ENCODE measurements at places on chromosomes 16 and 17.

- DNase-seq: no peak
Measured at GRCh38 chr16:28879261-28879840, 1.1 kb downstream of the ATP2A1 start.

DNA sequence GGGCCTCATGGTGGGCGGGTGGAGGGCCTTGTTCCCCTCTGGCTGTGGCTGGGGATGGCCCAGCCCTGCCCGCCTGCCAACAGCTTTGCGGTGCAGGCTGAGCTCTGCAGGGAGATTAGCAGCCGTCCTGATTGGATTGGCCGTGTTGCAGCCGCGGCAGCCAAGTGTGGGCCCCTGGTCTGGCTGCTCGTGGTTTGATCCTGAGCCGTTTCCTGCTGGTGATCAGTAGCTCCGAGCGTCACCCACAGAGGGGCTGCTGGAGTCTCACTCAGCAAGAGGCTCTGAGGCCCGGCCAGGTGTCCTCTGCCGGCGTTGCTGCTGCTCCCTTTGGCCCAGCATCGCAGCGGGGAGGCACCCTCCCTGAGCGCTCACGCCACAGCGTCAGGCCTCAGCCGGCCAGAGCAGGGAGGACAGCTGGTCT is 32.5 kb downstream of the BAIAP2 start:
- no peak for DNase-seq

GRCh38 chr17:7862692-7863437 is 5.1 kb downstream of the CYB5D1 start:
- no peak for DNase-seq

GRCh38 chr17:63405020-63405419 is 41.1 kb downstream of the CYB561 start:
- no peak for DNase-seq

- DNase-seq: no peak
Measured at GRCh38 chr16:3792472-3793012, 75.2 kb upstream of the TRAP1 start.

- DNase-seq: no peak
Measured at GRCh38 chr17:75128694-75129505, 2.6 kb downstream of the NT5C start.

GRCh38 chr17:2405247-2405926 is 4.5 kb upstream of the MNT start:
- DNase-seq: no peak

- no peak for DNase-seq
Measured at GRCh38 chr17:82391496-82392066, 20.0 kb downstream of the UTS2R start.

DNA sequence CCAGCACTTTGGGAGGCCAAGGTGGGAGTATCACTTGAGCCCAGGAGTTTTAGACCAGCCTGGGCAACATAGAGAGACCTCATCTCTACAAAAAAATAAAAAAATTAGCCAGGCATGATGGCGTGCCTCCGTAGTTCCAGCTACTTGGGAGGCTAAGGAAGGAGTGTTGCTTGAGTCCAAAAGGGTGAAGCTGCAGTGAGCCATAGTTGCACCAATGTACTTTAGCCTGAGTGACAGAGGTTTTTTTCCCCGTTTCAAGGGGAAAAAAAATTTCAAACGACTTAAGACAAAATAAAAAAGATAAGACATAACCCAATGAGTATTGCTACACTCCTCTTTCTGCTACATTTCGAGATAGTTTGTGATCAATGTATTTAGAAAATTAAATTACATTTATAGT is 6.8 kb downstream of the DHX8 start:
- DNase-seq: no peak

DNA sequence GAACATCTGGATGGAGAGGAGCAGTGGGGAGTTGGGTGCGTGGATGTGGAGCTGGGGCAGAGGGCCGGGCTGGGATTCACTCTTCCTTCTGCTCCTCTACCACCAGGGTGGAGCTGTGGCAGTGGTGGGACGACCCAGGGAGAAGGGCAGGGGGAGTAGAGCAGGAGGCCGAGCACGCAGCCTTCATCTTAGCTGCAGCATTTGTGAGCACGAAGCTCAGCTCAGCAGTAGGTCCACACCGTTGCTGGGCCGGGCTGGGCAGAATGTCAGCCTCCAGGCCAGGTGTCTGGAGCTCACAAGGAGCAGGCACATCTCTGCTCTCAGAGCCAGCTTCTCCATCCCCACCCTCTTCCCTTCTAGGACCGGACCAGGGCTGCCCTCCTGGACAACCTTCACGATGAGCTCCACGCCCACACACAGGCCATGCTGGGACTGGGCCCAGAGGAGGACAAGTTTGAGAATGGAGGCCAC is 55.7 kb downstream of the OR1D5 start:
- DNase-seq: no peak

GRCh38 chr17:11738151-11738550 is 139.9 kb downstream of the DNAH9 start:
- DNase-seq: no peak

- DNase-seq: no peak
Measured at GRCh38 chr16:66335704-66336329, 30.7 kb upstream of the CDH5 start.

DNA sequence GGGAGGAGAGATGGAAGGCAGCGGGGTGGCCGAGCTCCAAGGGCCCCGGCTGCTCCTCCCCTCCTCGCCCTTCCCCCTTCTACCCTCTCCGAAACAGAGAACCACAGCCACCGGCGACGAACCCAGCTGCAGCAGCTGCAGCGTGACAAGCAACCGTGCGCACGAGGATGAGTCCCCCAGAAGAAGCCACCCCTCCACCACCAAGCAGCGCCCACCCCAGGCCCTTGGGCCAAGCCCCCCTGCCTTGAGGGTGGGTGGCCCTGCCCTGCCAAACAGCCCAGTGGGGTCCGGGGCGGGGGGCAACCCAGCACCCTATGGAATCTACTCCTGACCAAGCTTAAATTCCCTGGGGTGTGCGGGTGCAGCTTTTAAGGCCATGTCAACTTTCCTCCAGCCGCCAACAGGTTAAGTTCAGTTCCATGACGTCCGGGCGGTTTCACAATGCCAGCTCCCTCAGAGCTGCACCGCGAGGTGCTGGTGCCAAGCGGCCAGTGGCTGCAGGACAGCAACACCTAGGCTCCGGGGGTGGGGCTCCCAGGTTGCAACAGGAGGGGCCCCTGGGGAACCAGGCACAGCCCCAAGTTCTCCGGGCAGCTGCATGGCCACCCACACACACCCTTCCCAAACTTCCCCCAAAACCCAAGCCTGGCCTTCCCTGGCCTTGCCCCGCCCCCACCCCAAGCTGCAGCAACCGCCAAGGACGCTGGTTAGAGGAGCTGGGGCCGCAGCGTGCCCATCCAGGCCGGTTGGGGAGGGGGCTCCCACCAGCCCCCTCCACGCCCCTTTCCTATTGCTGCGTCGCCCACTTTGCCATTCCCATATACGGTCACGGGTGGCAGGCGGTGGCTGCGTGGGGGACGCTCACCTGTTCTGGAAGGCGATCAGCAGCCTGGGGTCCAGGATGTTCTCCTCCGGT is 2.0 kb downstream of the CBX4 start:
- DNase-seq: peak; percentile 52

DNA sequence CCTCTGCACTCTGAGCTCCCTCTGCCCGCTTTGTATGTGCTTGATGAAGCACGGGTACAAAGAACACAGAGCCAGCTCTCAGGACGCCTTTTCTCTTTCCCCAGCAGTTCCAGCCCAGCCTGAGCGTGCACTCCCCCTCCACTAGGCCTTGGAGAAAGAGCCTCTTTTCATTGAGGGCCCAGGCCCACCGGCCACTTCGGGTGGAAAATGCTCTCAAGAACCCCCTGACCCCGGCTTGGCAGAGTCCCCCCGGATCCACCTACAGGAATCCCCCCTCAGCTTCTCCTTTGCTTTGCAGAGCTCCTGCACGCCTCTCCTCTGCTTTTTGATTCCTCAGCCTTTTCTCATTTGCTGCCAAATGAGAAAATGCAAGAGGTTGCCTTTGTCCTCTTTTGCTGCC is 30.2 kb downstream of the MRC2 start:
- DNase-seq: no peak

DNA sequence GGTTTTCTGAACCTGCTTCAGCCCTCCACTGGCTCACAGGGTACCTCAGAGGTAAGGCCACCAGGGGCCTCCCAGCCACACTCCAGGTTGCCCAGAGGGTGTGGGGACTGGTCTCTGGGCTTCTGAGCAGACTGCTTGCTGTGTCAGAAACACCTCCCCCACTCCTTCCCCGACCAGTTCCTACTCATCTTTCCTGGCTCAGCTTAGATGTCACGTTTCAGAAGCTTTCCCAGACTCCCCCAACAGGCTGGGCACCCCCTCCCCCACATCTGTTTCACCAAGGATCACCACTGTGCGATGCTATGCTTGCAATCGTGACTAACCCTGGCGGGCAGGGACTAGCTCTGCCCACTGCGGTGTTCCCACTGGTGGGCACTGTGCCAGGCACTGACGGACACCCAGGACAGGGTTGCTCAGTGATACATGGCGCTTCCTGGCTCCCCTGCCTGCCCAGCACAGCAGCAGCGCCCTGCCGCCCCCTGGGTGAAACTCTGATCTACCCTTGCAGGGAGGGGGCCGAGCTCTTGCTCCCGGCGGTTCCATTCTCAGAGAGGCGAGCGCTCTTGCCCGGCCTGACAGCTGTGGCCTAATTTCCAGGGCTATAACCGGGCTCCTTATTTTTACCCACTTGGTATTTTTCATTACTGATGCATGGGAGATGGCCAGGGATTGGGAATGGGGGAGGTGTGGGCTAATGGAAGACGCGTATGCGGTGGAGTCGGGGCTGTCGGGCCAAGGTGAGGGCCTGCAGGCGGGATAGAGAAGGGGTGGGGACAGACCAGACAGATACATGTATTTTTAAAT is 29.4 kb upstream of the MTSS2 start:
- no peak for DNase-seq

DNA sequence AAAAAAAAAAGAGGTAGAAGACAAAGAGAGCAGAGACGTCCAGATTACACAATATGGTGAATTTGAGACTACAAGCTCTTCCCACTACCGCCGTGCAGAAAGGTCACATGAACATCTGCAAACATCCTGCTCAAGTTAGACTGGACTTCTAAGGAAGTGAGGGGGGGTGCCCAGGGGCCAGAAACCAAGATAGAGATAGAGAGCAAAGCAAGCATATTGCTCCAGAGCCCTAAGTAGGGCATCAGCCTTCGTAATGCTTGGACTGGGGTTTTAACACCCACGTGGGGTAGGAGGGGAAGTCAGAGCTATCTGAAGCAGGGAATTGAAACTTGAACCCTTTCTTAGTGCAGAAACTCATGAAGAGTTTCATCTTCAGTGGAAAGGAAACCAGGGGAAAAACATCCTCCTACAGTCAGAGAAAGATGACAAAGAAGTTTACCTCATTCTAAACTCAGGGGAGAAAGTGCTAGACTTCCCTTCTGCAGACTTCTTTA is 8.7 kb downstream of the CLEC19A start:
- peak; percentile 87 for DNase-seq

GRCh38 chr17:77235370-77235941 is 94.7 kb downstream of the SEC14L1 start:
- peak; percentile 17 for DNase-seq

- DNase-seq: no peak
Measured at GRCh38 chr17:45977976-45978626, 20.9 kb upstream of the STH start.

DNA sequence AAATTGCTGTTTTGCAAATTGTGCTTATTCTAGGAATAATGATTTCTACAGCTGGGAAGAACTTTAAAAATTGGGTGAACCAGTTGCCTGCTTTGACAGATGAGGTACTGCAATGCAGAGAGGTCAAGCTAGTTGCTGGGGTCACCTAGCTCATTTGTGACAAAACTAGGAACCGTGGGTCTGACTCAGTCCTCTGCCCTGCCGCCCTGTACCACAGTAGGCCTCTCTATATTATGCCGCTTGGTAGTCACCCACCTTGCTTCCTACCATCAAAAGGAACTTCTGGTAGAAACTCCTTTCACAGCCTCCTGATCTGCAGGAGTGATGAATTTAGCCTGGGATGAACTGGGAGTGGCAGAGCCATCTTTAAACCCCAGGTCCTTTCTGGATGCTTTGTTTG is 105.7 kb downstream of the PITPNC1 start:
- DNase-seq: no peak

DNA sequence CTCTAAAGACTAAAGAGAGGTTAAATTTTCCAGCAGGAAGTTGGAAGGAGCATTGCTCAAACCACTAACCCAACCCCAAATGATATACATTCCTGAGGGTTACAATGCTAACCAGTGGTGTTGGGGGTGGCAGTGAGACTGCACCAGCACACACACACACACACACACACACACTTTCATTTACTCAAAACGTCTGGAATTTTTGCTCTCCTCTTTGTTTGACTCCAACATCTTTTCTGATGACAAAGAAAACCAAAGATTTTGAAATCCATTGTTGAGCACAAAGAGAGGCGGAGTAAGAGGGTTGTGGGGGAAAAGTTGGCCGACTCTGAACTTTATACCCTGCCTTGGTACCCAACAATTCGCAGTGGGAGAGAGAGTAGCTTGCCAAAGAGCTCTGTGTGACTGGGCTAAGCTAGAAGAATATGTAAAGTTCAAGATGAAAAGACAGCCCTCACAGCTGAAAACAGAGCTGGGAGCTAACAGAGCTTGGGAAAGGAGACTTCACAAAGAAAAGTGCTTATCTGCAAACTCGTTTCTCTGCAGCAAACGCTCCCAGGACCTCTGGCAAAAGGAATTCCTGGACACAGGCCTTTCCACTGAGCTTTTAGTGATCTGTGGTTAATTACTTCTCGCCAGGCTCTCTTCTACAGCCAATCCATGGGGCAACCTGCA is 426.0 kb upstream of the CDH11 start:
- DNase-seq: no peak

GRCh38 chr17:13306310-13306962 is 288.6 kb upstream of the ELAC2 start:
- no peak for DNase-seq

DNA sequence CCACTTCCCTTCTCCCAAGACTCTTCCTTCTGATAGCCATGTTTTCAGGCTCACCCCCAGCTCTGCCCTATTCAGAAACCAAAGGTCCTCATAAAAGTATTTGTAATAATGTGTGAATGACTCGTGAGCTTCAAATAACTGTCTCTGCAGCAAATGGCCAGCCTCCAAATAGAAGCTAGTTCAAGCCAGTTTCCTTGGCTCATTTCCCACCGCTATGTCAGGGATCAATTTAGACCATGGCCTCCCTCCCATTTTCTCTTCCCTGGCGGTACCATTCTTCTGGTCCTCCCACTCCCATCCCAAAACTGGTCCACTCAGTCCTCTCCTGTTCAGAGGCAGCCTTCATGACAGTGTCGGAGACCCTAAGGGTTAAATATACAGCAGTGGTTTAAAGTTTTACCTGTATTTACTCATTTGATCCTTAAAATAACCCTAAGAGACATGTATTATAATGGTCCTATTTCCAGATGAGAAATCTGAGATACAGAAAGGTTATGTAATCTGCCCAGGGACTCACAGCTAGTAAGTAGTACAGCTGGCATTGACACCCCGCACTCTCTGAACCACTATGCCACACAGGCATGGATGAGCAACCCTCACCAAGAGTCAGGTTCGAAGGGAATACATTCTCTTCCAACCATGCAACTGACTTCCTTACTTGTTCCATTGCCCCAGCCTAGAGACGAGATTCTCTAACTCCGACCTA is 42.9 kb downstream of the GAS7 start:
- no peak for DNase-seq

- no peak for DNase-seq
Measured at GRCh38 chr16:2288726-2289125, 20.8 kb upstream of the RNPS1 start.

All from T-helper 2 cell treated with Interferon-gamma antibody and Interleukin-4, amounts not matched to agents 5 μg/mL and 100 μg/mL, for 36 hours (primary cell).